COR-L47 (cell line): ENCODE measurements at places on chromosomes 4 and X.

- no peak for DNase-seq
Measured at GRCh38 chr4:1786544-1787362, 6.3 kb upstream of the FGFR3 start.

- no peak for DNase-seq
Measured at GRCh38 chr4:42702895-42703294, 46.0 kb upstream of the ATP8A1 start.

DNA sequence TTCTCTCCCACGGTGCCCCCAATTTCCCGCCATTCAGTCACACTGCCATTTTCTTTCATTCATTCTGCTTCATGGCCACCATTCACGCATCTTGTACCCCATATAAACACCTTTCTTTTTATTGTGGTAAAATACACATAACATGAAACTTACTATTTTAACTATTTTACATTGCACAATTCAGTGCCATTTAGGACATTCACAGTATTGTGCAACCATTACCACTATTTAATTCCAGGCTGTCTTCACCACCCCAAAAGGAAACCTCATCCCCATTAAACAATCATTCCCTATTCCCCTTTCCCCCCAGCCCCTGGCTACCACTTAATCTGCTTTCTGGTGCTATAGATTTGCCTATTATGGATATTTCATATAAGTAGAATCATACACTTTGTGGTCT, 15.9 kb downstream of the SPACA5 start:
- DNase-seq = no peak

- no peak for DNase-seq
Measured at GRCh38 chrX:16619024-16619423, 30.9 kb upstream of the S100G start.

- no peak for DNase-seq
Measured at GRCh38 chr4:73870768-73871167, 1.6 kb downstream of the CXCL1 start.

DNA sequence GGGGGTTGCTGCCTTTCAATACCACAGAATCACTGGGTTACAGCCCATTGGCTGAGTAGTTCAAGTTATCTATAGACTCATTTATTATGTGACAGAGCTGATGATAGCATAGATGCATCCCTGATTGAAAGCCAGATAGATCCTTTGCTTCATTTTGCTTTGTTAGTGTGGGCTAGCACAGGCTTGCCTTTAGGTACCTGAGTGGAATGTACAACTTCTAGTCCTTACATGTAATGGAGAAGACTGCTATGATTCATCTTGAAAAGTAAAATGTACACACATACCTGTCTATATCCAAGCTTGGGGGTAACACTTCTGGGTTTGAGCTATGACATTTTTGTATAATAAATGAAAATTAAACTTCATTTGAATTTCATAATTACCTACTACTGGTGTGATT, 226.0 kb upstream of the FTHL17 start:
- DNase-seq = no peak

DNA sequence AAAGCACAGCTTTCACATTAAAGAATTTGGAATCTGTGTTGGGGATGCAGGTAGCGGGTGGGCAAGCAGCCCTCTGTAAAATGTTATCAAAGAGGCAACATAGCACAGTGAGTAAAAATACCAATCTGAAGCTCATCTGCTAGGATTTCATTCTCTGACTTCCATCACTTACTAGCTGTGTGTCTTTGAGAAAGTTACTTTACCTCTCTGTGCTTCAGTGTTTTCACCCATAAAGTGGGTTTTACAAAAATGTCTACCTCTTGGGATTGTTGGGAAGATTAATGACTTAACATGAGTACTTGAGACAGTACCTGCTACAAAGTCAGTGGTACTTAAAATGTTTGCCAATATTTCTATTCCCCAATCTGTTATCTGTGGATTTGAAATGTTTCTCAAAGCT, 7.9 kb upstream of the DCUN1D4 start:
- DNase-seq = no peak

DNA sequence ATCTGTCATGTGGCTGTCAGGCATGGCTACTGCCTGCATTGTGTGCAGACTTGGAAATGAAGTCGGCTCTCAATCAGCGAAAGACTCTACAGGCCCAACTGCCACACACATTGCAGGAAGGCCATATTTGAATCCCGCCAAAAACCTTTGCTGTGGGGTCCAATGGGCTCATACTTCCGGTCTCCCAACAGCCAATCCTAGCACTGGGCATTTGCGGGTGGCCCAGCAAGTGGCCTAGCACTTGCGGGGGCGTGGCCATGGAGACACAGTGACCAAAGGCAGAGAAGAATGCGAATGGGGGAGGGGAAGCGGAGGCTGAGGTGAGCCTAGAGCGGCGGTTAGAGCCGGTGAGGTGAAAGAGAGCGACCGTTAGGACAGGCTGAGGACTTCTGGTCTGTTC, at the start of gene OTUD6A:
TSS of gene OTUD6A (plus strand) at position 382 of the 400 bp plus-strand sequence. CDS start 68 bp downstream, outside the sequence.
- no peak for DNase-seq

DNA sequence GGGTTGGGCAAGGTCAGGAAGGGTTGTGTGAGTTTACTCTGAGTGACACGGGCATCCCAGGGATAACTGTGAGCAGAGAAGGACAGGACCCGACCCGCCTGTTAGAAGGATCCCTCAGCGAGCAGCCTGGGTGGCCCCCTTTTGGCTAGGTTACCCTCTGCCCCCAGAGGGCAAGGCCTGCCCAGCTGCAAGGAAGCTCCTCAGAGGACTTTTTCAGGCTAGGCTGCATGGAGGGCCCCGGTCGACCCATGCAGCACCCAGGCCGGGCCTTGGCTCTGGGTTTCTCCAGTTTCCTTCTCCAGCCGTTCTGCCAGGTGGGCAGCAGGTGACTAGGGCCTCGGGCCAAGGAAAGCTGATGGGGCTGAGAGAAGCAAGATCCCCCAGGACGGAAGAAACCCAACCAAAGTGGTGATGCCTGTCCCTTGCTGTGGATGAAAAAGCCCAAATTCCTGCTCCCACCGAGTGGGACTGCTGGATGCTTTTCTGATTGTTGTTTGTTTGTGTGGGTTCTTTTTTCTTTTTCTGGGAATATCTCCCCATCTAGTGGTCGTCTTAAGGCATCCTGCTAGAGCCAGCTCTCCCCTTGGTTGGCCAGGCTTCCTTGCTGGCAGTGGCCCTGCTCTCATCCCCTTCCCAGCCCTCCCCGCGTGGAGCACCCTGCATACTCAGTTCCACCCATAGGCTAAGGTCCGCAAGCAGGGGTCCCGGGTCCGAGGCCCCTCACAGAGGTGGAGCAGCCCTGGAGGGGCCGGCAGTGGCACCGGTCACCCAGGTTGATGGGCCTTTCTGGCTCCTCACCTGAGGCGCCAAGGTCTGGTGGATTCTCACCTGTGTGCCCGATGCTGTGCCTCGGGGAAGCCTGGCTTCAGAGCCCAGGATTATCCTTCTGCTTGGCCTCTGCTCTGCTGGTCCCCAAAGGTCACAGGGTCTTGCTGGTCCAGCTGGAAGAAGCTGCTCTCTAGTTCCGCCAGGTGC, 1.8 kb downstream of the ZFP92 start:
- DNase-seq = no peak

DNA sequence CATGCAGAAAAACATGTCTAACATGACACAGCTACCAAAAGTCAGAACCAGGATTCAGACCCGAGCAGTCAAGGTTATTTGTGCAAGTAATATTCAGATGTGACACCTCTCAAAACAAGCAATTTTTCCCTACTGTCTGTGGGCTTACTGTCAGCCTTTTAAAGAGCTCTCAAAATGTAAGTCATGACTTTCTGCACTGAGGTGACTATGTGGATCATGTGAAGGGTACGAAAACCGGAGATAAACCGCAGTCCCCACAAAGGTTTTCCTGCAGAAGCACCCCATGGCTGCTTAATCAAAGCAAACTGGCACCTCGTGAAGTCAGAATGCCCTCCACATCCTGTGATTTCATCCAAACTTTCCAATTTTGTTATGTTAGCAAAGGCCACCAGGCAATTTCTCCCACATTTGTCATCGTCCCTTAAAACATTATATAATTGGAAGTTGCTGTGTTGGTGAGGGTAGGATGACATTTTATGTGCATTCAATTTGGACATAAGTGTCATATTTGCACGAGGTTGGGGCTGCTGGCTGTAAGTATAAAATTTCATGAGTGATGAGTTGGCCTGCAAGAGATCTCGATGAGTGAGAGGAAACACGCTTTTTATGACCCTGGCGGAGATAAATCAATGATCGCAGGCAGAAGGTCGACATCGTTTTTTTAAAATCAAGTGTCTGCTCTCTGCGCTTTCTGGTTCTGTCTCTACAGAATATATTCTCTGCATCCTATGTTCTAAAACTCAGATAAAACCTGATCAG, 161.2 kb downstream of the STK32B start:
- DNase-seq = no peak

DNA sequence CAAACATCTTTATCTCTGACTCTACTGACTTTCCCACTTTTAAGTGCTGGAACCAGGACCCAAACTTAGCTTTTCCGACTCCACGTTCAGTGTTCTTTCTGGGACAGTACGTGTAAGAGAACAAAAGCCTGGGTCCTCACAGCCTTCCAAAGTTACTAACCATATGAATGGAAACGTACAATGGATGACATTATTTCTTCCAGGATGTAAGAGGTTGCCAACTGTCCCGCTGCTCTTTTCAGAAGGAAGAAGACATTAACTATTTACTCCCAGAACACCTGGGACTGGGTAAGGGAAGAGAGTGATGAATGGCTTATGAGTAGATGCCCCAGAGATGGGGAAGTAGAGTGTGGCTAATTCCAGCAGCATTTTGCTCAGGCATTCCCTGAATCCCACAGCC, 114.7 kb downstream of the TRAPPC11 start:
- DNase-seq = no peak

- DNase-seq = no peak
Measured at GRCh38 chr4:156738766-156739165, 232.8 kb downstream of the PDGFC start.

- DNase-seq = no peak
Measured at GRCh38 chrX:9401051-9401450, 63.8 kb upstream of the TBL1X start.

DNA sequence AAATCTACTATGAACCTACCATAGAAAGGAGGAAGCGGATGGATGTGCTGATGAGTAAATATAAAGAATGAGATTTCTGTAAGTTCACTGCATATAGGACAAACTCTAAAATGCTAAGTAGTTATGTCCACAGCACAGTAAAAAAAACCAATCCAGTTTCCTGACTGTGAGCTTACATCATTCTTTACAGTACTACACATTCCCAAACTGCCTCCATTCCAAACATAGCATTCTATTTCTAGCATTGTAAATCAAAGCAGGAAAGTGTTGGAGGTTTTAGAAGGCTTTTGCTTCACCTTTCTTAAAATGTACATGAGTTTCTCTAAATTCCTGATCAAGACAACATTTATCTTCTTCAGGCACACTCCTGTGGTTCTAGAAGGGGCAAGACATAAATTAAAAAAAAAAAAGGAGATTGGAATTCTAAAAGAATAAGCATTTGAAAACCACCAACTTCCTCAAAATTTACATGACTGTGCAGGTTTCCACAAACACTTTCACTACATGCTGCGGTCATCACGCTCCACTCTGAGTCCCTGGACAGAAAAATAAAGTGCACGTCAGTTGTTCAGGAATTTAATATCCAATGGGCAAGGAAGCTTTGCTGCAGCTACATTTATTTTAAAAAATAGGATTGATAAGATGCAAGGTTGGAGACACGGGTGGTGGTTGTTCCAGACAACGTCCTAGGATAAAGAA, 297.6 kb upstream of the STS start:
- DNase-seq = no peak
